ENCODE measurements at places on chromosomes 12 and 14.

DNA sequence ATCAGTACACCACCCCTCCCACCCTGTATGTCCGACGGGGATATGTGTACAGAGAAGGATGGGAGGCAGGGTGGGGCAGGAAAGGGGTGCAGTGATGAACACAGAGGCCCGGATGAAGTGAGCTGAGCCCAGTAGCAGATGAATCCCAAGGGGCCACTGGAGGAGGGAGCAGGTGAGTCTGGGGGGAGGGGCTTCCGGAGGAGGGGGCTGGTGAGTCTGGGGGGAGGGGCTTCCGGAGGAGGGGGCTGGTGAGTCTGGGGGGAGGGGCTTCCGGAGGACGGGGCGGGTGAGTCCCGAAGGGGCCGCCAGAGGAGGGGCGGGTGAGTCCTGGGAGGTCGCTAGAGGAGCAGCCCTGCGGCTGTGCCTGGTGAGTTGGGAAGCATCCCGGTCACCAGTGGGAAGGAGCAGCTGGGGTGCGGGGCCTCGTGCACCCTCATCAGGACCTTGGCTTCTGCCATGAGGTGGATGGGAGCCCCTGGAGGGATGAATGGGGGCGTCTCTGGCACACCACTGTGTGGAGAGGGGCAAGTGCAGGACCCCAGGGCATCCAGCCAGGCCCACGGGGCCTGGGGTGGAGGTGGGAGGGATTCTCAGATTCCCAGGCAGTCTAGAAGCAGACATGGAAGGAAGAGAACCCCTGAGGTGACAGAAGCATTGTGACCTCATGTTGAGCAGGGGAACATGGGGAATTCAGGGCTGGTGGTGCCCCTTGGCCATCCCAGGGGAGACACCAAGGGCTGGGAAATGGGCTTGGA is 14.0 kb downstream of the BEGAIN start:
- H3K4me1 ChIP-seq = peaks cover 13% of the 10 kb centered on the region
- DNase-seq = no peak
- peaks cover 38% of the 10 kb centered on the region for H3K27me3 ChIP-seq
- H3K4me3 ChIP-seq = no peak overlapping the region
- no peak overlapping the region for H3K27ac ChIP-seq

- H3K4me3 ChIP-seq = no peak overlapping the region
- no peak overlapping the region for H3K27ac ChIP-seq
- H3K36me3 ChIP-seq = no peaks in the 10 kb centered on the region
- H3K4me1 ChIP-seq = no peaks in the 10 kb centered on the region
- DNase-seq = no peak
- peaks cover 5% of the 10 kb centered on the region for H3K27me3 ChIP-seq
Observed at GRCh38 chr14:50967103-50967502, 22.8 kb upstream of the PYGL start.

- H3K36me3 ChIP-seq = peaks cover 20% of the 10 kb centered on the region
- no peak for DNase-seq
- H3K4me3 ChIP-seq = no peak overlapping the region
- H3K27me3 ChIP-seq = no peaks in the 10 kb centered on the region
- H3K27ac ChIP-seq = no peak overlapping the region
Observed at GRCh38 chr12:19553175-19553574, 113.9 kb downstream of the AEBP2 start.

DNA sequence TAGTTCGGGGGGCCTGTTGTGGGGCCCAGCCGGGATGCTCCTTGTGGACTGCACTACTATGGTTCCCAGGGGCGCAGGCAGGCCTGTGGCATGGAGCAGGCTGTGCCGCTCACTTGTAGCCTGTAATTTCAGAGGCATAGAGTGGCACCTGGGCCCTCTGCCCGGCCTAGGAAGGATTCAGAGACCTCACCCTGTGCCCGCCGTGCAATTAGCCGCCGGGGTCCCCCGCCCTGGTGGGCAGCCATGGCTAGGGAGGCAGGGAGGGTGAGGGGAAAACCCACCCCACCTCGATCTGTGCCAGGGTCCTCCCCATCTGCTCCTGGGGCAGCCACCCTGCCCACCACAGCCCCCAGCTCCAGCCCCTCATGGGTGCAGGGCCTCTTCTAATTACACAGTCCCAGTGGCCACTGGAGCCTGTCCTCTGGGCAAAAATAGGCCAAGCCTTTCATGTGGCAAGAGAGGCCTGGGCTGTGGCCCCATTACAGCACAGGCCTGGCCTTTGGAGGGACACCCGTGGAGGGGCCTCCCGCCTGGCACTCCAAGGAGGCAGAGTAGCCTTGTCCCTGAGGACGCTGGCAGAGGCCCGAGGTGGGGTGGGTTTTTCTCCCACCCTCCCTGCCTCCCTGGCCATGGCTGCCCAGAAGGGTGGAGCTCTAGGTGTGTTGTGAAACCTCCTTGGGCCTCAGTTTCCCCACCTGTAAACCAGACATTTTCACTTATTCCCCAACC is 5.3 kb upstream of the TMEM119 start:
- no peak overlapping the region for H3K27ac ChIP-seq
- DNase-seq = no peak
- H3K27me3 ChIP-seq = peaks cover 17% of the 10 kb centered on the region
- no peaks in the 10 kb centered on the region for H3K36me3 ChIP-seq
- no peak overlapping the region for H3K4me3 ChIP-seq

- H3K36me3 ChIP-seq = no peaks in the 10 kb centered on the region
- no peak for DNase-seq
- H3K27ac ChIP-seq = no peak overlapping the region
- no peak overlapping the region for H3K4me3 ChIP-seq
- H3K4me1 ChIP-seq = no peaks in the 10 kb centered on the region
Observed at GRCh38 chr12:69059465-69060457, 126.8 kb upstream of the CPM start.

DNA sequence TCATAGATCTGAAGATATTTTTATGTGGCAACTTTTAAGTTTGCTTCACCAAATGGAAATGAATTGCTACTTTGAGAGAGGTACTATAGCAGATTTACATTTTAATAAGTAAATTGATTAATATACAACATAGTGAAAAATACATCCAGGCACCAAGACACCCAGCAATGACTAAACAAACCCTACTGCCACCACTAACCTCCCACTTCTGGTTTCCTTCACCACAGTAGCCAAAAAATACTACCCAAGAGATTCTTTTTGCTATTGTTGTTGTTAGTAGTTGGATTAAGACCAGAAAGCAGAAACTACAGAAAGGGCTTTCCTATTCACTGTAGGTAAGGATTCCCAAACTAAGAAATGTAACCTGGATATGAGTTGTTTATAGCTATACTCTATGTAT is 54.1 kb downstream of the COCH start:
- no peaks in the 10 kb centered on the region for H3K27me3 ChIP-seq
- DNase-seq = no peak
- no peak overlapping the region for H3K4me3 ChIP-seq
- no peak overlapping the region for H3K27ac ChIP-seq

Data from naive B cell (primary cell).